ENCODE measurements at places on chromosomes 2 and 18. TPM values are rescaled to one million over a fixed set of nuclear protein-coding genes. Genes with fewer than 3 reads are reported as not detected.

GRCh38 chr18:2794159-2794558 is 52.6 kb upstream of the EMILIN2 start:
- no peak overlapping the region for H3K4me3 ChIP-seq
- H3K27me3 ChIP-seq = peaks cover 1% of the 10 kb centered on the region
- H3K36me3 ChIP-seq = peaks cover 30% of the 10 kb centered on the region
- DNase-seq = no peak
- H3K4me1 ChIP-seq = no peaks in the 10 kb centered on the region
- peak overlapping the region; percentile 51 for H3K27ac ChIP-seq

PAX8 gene
- 0.29 TPM for polyA plus RNA-seq

DNA sequence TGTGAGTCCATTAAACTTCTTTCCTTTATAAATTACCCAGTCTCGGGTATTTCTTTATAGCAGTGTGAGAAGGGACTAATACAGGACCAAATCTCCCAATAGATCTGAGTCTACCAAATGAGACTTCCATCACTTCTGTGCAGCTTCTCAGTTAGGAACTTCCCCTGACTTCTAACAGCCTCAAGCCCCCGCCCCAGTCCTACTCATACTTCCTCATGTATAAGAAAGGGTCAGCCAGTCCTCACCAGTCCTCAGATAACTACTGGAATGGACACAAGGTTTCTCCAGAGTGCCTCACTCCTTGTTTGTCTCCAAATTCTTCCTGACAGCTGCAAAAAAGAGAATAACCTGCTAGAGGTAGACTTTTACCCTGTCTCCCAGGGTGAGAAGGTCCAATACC is 19.5 kb downstream of the TTC32 start:
- no peaks in the 10 kb centered on the region for H3K4me1 ChIP-seq
- peaks cover 8% of the 10 kb centered on the region for H3K36me3 ChIP-seq
- H3K4me3 ChIP-seq = no peak overlapping the region
- no peak for DNase-seq
- no peaks in the 10 kb centered on the region for H3K27me3 ChIP-seq
- H3K27ac ChIP-seq = no peak overlapping the region

- H3K27me3 ChIP-seq = peaks cover 3% of the 10 kb centered on the region
- H3K27ac ChIP-seq = no peak overlapping the region
- DNase-seq = no peak
- no peaks in the 10 kb centered on the region for H3K36me3 ChIP-seq
Observed at GRCh38 chr2:106334802-106335201, 133.4 kb downstream of the RGPD3 start.

DNA sequence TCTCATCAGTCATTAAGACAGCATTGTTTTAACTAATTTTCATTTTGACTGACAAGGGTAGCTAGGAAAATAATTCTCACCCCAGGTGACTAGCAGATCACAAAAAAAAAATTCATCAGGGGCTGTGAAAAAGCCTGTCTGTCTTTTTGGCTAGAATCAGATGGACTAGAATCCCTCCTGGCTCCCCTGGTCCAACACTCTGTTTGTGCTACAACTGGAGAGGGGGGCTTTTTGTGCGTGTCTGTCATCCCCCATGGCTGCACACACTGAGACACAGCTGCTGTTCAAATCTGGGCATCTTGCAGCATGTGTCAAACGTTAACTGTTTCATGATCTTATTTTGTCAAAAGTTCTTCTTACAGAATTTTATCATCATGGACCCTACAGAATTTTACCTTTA is 51.2 kb downstream of the KIAA2012 start:
- peaks cover 3% of the 10 kb centered on the region for H3K27me3 ChIP-seq
- no peak overlapping the region for H3K4me3 ChIP-seq
- H3K27ac ChIP-seq = no peak overlapping the region
- DNase-seq = no peak
- no peaks in the 10 kb centered on the region for H3K36me3 ChIP-seq

DNA sequence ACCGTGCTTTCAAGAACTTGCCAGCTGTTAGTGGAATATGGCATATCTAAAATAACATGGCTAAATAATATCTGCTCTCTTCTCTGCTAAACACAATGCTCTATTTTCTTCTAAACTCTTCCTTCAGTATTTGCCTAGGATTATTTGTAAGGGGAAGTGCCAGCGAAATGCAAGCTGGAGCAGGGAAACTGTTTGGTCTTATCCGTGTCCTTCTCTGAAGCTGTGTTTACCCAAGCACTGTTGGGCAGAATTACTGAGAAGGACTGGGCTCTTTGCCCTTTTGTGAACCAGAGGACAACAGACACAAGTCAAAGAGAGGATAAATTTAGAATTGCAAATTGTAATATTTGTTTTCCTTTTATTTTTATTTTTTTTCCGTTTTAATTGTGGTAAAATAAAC is 23.6 kb downstream of the CPO start:
- peaks cover 6% of the 10 kb centered on the region for H3K27me3 ChIP-seq
- no peak overlapping the region for H3K27ac ChIP-seq

DNA sequence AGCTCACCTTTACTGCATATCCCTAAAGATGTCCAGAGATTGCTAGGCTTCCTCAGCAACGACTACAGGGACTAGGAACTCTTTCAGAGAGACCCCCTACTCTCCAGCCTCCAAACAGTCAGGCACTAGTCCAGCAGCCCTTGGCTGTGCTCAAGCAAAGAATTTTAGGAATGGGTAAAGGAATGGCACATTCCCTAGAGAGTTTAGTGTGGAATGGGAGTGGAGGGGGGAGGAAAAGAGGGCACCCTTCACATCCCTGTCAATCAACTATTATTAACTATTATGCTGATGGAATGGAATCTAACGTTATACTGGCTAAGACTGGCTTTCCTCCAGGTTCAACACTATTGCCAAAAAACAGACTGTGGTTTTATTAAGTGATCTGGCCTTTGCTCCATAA is 64.8 kb downstream of the IKZF2 start:
- peak overlapping the region; percentile 38 for H3K27ac ChIP-seq
- no peaks in the 10 kb centered on the region for H3K27me3 ChIP-seq
- no peak for DNase-seq
- peaks cover 93% of the 10 kb centered on the region for H3K4me1 ChIP-seq

DNA sequence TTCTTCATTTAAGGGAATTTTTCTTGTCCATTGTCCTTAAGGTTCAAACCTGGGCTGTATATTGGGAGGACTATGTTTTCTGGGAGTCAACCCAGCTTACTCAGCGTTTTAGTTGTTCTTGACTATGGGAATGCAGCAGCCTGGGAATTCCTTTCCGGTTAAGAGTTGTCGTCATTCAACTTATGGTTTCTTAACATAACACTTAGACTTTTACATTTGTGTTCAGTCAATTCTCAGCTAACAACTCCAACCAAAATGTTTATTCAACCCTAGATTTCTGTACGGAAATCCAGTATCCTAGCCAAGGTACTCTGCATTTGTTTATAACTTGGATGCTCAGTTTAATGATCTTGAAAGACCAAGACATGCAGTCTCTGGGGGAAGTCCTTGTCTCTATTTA is 960.9 kb downstream of the CBLN2 start:
- H3K4me1 ChIP-seq = no peaks in the 10 kb centered on the region
- no peaks in the 10 kb centered on the region for H3K36me3 ChIP-seq
- H3K27me3 ChIP-seq = no peaks in the 10 kb centered on the region
- H3K4me3 ChIP-seq = no peak overlapping the region

LBX2 gene
- polyA plus RNA-seq = not detected

DNA sequence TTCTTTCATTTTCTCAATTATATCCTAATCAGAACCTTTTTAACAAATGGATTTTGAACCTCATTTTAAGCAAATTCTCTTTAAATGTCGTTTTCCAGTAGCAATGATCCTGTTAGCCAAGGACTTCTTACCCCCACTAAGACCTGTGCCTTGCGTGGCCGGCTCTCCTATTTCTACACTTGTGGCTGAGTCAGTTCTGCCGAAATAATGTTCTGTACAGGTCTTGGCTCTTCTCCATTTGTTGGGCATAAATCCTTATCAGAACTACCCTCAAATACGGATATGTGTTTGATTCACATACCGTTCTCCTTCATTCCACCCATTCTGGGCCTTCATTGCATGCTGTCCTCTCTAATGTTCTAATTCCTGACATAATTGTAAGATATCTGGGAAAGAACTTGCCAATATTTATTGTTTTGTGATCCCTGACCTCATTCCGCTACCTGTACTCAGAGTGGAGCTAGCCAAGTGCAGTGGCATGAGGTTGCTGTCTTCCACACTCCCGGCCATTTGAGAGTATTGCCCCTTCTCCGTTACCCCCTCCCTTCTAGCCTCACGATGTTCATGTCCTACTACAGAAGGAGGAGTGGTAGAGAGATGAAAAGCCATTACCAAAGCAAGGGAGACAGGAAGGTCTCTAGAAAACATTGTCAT is 78.7 kb downstream of the MYOM1 start:
- no peak overlapping the region for H3K4me3 ChIP-seq
- H3K4me1 ChIP-seq = no peaks in the 10 kb centered on the region
- DNase-seq = no peak
- H3K36me3 ChIP-seq = peaks cover 19% of the 10 kb centered on the region
- H3K27ac ChIP-seq = no peak overlapping the region
- H3K27me3 ChIP-seq = no peaks in the 10 kb centered on the region

GRCh38 chr2:142724713-142725349 is 152.6 kb upstream of the KYNU start:
- H3K4me3 ChIP-seq = no peak overlapping the region
- no peaks in the 10 kb centered on the region for H3K36me3 ChIP-seq
- no peak overlapping the region for H3K27ac ChIP-seq
- no peaks in the 10 kb centered on the region for H3K4me1 ChIP-seq

DNA sequence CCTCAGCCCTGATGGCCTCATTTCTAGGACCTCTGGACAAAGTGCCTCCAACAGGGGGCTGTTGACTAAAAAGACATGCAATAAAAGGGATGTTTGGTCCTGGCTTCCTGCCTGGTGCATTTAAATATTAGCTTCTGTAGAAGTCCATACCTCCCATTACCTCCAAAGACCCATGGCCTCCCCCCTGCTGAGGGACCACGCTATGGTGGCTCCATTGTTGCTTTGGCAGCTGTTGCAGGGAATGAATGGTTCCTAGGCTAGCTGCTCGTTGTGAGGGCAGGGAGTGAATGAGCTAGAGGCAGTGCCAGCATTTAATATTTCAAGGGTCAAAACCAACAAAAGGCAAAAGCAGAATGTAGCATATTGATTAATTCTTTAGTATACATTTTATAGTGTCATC is 285.9 kb downstream of the SLC8A1 start:
- peaks cover 4% of the 10 kb centered on the region for H3K27me3 ChIP-seq
- no peak overlapping the region for H3K27ac ChIP-seq
- H3K4me3 ChIP-seq = no peak overlapping the region
- no peaks in the 10 kb centered on the region for H3K4me1 ChIP-seq
- no peaks in the 10 kb centered on the region for H3K36me3 ChIP-seq
- no peak for DNase-seq
